ENCODE measurements at places on chromosomes 2 and 18.

GRCh38 chr2:170680172-170680941 is 34.8 kb upstream of the SP5 start:
- no peak for DNase-seq

DNA sequence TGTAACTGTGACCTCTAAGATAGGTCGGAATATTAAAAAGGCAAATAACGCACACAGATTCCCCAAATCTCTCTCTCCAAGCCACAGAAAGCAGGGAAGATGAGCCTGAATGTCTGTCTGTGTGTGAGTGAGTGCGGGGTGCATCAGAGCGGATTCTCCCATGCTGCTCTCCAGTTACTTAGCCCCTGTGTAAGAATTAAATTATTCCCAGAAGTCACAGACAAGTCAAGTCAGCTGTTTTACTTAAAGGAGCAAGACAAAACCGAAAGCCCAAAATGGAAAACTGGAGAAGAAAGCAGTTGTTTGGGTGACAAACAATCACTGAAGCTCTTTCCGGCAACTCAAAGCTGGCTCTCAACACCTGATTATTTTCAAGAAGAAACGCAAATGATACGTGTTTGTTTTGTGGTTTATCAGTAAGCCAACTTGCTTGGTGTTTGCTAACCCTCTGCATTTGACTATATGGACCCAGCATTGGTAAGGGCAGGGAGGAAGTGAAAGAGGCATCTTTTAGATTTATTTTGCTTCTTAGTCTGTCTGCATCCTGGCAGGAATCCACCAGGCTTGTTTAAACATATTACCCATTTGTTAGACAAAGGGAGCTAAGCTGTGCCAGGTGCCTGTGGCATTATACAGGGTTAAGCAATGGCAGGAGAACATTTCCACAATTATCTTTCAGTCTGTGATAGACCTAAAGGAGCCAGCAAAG is 121.5 kb upstream of the CREB1 start:
- no peak for DNase-seq

GRCh38 chr2:140650825-140651224 is 1480.0 kb downstream of the LRP1B start:
- no peak for DNase-seq

DNA sequence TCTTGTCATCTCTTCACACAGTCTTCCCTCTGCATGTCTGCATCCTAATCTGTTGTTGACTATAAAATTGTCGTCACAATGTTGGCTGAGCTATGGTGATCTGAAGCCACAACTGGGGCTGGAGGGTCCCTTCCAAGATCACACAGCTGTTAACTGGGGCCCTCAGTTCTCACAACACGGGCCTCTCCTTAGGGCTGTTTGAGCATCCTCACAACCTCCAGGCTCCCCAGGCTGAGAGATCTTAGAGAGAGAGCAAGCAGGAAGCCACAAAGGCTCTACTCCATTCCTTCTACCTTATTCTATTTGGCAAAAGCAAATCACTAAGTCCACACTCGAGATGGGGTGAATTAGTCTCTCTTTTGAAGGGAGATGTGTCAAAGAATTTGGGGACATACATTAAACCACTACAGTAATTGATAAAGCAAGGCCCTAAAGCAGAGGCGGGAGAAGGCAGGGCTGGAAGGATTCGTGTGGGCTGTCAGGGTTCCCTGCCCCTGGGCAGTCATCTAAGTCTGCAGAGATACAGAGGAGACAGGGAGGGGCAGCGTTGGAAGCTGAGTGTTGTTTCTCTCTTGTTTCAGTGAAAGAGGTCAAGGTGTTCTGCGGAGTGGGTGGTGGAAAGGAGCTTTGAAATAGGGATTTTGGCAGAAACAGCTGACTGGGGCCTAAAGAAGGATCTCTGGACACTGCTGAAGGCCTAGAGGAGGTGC is 15.9 kb downstream of the MYO7B start:
- DNase-seq: no peak

DNA sequence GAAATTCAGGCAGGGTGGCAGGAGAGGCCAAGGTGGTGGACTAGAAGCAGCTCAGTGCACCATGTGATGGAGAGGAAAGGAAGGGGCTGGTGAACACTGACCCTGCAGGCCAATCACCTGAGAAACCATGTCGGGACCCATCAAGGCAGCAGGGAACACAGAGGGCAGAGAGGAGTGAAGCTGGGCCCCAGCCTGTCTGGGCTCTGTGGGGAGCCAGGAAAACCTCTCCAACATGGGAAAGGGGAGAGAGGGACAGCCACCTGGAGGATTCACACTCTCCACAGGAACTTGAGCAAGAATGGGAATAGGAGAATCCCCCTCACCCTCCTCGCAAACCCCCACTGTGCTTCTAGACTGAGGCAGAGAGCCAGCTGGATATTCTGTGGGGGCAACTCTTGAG is 85.5 kb upstream of the CYP26B1 start:
- no peak for DNase-seq

DNA sequence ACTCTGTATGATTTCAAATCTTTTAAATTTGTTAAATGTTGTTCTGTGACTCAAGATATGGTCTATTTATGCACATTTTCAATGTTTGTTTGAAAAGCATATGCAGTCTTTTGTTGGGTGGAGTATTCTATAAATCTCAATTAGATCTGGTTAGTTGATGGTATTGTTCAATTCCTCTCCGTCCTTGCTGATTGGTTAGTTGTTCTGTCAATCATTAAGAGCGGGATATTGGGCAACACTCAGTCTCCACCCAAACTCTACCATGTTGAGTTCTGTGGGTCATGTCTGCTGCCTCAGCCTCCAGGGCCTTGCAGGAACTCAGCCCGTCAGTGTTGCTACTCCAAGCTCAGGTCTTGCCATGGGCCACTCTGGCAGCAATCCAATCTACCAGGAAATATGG is 118.9 kb downstream of the VWA3B start:
- DNase-seq: no peak
